ENCODE measurements at places on chromosomes 5 and 9. TPM values are rescaled to one million over a fixed set of nuclear protein-coding genes. Genes with fewer than 3 reads are reported as not detected.

DNA sequence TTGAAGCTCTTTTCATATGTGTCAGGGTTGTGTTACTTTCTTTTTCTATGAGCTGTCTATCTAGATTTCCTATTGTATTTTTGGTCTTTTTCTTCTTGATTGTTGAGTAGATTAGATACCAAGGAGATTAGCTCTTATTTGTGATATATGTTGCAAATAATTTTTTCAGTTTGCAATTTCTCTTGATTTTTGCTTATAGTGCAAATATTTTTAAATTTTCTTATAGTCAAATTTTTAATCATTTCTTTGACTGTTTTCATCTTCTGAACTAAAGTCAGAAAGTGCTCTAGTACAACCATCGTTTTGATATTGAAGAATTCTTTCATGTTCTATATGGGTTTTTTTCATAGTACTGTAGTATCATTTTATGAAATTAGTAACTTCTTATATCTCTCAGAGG lies 193.7 kb downstream of the OSTF1 start:
- DNase-seq: no peak

GRCh38 chr5:95962785-95963184 lies 1.1 kb upstream of the ELL2 start:
- DNase-seq: peak; percentile 85

- no peak for DNase-seq
Measured at GRCh38 chr5:37323607-37324006, 47.3 kb downstream of the NUP155 start.

DNA sequence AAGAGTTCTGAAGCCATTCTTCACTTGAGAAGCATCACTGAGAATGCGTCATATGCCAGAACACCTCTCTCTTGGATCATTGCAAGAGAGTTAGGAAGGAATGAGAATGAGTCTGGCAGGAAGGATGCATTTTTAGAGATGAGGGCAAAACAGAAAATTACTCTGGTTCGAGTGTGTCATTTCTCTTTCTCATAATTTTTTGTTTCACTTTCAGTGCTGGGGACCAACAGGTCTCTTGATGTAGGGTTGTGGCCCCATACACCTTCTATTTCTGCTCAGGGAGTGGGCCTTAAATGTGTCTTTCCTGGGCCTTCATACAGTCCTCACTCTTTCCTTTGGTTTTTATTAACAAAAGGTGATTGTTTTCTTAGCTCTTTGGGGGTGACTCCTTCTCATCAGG lies 302.4 kb downstream of the NR3C1 start:
- no peak for DNase-seq

- DNase-seq: peak; percentile 62
Measured at GRCh38 chr5:173234129-173234790, 746 bp downstream of the NKX2-5 start.

DNA sequence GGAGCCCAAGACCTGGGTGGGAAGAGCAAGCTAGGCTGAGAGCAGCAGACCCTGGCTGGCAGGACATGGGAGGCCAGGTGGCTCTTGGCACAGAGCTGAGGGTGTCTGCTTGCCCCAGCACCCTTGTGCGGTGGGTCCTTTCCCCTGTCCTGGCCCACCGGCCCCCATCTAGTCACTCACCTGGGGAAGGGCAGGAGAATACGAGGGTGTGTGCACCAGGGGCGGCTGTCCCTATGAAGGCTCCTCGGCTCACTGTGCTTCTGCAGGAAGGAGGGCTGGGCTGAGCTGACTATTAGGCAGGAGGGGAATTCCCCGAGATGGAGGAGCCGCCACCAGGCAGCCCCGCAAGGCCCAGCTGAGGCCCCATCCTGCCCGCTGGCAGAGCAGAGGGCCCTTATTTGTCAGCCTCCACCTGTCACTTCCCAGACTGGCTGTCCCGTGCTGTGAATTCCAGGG lies 6.1 kb upstream of the TNIP1 start:
- no peak for DNase-seq

DNA sequence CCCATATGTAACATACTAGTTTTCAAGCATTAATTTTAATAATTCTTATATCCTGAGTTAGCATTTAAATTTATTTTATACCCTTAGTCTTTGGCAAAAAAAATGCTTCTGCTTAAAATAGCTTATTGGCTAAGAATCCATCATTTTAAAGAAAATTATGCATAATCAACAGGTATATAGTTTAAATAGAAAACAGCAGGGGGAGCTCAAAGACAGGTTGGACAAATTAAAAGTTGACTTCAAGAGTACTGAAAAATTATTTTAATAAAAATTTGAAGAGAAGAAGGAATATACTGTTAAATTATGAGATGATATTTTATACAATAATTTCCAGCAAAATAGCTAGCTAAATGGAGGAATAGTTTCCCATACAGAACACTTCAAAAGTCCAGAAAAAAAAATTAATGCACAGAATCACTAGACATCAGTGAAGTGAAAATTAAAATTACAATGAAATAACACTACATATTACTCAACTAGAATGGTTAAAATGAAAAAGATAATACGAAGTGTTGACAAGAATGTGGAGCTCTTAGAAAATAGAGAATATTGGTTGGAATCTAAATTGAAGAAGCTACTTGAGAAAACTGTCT lies 387.1 kb downstream of the PDE4D start:
- no peak for DNase-seq

DNA sequence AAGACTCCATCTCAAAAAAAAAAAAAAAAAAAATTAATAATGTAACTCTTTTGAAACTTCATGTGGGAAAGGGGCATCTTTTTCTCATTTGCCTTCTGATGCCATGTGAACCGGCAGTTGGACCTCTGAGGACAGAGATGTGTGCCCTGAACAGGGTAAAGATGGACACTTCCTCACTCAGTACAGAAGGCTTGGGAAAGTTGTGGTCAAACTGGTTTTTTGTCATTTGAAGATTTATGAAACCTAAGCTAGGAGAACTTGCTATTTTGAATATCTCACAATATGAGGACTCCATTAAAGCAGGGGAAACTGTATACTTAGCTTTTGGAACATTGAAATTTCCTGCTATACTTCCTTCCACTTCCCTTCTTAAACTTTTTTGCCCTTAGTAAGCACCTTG lies 147.5 kb upstream of the ALDH1B1 start:
- DNase-seq: no peak

GRCh38 chr5:115813719-115814118 lies 2.7 kb downstream of the CDO1 start:
- no peak for DNase-seq

DNA sequence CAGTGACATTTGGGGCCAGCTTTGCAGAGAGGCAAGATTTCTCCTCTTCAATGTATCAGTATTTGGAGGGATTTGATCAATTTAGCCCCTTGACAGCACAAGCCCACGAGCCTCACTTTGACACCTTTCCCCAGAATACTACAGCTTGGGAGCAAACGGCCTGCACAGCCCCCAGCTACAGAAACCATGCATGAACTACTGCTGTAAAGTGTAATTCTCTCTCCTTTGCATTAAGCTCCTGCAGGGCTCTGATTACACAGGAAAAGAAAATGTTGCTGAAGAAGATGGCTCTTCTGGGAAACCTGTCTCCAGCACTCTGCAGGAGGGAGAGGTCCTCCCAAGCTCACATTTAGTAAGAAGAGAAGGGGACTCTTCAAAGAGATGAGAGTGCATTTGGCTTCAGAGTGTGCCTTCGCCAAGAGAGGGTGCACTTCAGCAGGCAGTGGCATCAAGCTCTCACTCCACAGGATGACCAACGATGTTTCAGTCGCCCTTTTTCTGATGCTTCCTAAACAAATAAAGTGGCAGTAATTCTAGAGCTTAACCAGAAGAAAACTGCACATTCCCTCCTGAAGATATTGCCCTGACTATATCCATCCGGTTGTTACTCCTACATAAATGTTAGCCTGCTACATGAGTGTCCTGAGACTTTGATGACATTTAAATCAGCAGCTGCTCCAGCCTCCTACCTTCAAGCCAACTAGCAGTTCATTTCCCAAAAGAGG lies 272.2 kb downstream of the AUH start:
- no peak for DNase-seq

GRCh38 chr9:34252016-34252415 lies 73.2 kb downstream of the UBAP1 start:
- DNase-seq: no peak

DNA sequence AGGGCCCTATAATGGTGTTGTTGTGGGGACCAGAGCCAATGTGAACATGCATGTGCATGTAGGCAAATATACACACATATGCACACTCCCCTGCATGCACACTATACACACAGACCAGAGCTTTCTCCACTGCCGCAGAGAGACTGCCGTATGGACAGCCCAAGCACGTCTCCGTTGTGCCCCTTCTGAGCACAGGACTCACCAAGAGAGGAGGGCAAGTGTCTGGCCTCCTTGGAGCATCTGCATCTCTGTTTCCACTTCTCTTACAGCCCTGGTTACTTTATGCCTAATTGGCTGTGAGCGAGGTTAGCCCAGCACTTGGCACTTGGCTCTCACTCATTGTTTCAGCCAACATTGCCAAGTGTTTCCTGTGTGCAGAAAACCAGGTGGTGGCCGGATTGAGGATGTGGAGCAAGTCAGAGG lies 30.4 kb downstream of the CSF2 start:
- DNase-seq: no peak

DNA sequence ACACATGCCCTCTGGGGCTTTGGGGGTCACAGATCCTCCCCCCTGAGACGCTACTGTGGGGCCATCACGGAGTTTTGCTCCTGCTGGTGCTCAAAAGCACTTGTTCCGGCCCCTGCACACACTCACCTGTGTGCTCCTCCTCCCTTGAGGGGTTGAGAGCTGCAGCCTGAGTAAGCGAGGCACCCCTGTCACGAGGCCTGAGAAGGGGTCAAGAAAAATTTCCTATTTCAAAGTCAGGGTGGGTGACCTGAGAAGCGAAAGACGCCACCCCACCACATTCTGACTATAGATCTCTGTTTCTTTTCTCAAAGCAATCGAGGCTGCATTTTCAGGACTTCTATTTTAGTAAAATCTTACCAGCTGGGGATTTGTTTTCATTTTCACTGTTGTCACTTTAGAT lies 138.5 kb downstream of the DCP2 start:
- DNase-seq: no peak

- DNase-seq: no peak
Measured at GRCh38 chr9:1879501-1879900, 135.6 kb upstream of the SMARCA2 start.

DNA sequence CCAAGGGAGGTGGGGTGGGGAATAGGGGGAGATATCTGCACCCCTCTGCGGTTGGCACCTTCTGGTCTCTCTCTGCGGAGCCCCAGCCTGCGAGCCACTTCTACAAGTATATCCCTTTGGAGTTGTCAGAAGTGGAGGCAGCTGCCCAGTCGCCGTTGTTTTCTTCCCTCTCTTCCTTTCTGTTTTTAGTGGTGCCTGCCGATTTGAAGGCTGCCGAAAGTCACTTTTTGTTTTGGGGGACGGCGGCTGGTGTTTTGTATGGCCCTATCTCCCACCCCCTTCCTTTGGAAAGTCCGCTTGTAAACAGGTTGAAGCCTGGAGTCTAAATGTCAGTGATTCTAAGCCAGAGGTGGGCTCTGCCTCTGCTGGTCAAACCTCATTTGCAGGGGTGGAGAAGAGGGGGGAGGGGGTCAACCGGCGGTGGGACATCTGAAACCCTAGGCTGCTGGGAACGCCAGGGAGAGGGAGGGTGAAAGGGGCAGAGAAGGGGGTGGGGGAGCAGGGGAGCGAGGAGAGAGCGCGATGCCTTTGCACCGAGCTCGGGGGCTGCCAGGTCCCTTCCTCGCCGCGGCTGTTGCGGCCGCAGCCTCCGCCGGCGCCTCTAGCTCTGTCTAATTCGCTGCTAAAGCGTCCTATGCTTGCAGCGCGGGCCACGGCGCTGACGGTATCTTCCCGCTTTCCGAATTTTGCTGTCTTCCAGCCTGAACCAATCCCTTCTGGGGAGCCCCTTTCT lies at the start of gene FGF10:
FGF10 (minus strand) TSS at position 331 of the 733 bp plus-strand sequence. CDS start 738 bp downstream, outside the sequence.
- DNase-seq: peak; percentile 84

GRCh38 chr5:169474226-169474625 lies 109.3 kb upstream of the SPDL1 start:
- no peak for DNase-seq

DNA sequence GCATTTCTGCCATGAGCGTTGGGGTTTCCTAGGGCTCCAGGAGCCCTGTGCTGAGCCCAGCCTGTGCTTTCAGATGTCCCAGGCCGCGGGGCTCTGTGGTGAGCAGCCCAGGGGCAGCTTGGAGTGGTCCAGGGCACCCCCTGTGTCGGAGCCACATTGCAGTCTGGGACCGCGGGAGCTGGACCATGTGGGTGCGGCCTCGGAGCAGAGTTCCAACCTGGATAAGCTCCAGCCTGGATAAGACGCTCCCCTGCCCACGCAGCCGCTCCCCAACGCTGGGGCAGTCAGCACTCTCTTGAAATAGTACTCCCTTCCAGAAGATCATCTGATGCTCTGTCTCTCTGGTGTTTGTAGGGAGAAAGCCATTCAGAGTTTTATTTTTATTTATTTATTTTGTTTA lies 111.1 kb downstream of the WNK2 start:
- peak; percentile 29 for DNase-seq

DNA sequence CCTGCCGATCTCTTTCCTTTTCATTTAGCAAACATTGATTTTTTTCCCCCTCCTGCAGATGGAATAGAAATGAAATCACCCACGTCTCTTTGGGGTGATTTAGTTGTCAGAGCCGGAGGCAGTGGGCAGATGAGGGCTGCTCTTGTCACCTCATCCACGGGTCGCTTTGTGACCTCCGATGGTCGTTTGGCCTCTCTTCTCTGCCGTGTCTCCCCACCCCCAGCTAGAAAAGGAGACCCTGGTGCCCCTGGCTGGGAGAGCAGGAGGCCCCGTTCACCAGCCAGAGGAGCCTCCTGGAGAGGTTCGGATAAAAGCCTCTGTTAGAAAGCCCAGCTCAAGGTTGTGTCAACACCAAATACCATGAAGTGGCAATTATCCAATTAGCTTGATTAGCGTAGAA lies 21.6 kb upstream of the RXRA start:
- no peak for DNase-seq

GRCh38 chr9:98532147-98532546 lies 176.6 kb downstream of the GABBR2 start:
- DNase-seq: no peak

The PPIP5K2 gene
- 42.6 TPM for total RNA-seq

The C5 gene
- 0.20 TPM for total RNA-seq

The SLC45A2 gene
- not detected for total RNA-seq

The GARNL3 gene
- total RNA-seq: 8.8 TPM
